ENCODE measurements at places on chromosomes 7 and 10.

GRCh38 chr7:42672339-42672999 lies 239.4 kb downstream of the C7orf25 start:
- no peak for DNase-seq

GRCh38 chr10:24463611-24464426 lies 254.9 kb downstream of the KIAA1217 start:
- no peak for DNase-seq

- no peak for DNase-seq
These were observed 652.1 kb downstream of the SUGCT start for GRCh38 chr7:40786909-40787308.

DNA sequence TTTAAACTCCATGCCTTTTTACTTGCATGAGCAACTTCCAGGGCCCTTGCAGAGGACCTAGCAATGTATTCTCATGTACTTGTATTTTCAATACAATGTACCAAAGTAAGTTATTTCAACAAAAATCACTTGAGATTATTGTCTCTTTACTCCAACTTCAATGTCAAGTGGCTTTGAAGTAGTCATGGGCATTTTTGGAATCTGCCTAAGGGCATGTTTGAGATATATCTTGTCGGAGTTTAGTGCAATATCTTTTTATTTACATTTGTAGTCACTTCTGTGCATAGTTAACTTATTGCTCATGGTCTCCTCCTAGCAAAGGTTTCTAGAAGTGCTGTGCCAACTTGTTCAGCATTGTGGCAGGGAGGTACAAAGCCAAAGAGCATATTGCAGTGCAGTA lies 508.7 kb upstream of the SEMA3D start:
- DNase-seq, result no peak

DNA sequence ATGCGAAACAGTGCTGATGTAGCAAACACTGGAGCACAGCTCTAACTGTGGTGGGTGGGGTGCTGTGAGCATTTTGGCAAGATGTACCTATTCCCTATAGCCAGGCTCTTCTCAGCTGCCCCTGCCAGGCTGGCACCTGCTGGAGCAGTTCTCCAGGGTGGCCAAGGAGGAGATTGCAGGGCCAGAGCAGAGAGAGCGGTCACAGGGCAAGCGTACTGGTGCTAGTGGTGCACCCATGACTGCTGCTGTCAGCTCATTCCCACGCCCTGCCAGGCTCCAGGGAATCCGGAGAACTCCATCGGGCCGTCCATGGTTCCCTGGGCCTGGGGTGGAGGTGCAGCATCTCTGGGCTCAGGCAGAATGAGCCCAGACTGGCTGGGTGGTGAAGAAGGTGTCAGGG lies 2.1 kb downstream of the COL13A1 start:
- DNase-seq, result no peak
